ENCODE measurements at places on chromosomes 6 and 20.

- DNase-seq = no peak
Observed at GRCh38 chr6:169099411-169100202, 154.0 kb downstream of the THBS2 start.

GRCh38 chr6:126113261-126113660 lies 126.9 kb downstream of the TRMT11 start:
- DNase-seq = no peak

DNA sequence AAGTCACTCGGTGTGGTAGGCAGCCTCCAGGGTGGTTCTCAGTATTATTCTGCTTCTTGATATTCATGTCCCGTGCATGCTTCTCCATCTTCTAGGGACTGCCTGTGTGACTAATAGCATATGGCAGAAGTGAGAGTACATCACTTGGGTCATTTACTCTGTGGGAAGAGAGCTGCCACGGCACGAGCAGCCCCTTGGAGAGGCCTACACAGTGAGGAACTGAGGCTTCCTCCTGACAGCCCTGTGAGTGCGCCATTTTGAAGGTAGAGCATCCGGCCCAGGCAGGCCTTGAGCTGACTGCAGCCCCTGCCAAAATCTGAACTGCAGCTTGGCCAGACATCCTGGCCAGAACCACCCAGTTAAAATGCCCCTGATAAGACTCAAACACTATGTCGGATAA lies 17.3 kb upstream of the MCUR1 start:
- no peak for DNase-seq

DNA sequence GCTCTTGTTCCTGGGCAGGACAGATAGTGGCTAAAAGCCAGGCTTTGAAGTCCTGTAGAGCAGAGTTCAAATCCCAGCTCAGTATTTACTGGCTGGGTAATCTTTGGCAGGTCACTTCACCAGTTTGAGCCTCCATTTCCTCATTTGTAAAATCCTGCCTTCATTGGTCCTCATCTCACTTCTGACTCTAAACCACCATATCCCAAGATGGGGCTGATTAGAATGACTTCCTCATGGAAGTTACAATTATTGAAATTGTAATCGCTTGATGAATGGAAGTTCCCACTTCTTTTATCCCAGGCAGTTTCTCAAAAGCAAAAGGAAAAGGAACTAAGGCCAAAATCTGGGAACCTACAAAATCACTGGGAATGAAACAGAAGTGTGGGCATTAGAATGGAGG lies 35.9 kb upstream of the B4GALT5 start:
- DNase-seq = no peak

GRCh38 chr6:52074155-52074554 lies 13.3 kb downstream of the PKHD1 start:
- no peak for DNase-seq

- DNase-seq = peak; percentile 32
Observed at GRCh38 chr20:8305449-8305978, 173.4 kb downstream of the PLCB1 start.

DNA sequence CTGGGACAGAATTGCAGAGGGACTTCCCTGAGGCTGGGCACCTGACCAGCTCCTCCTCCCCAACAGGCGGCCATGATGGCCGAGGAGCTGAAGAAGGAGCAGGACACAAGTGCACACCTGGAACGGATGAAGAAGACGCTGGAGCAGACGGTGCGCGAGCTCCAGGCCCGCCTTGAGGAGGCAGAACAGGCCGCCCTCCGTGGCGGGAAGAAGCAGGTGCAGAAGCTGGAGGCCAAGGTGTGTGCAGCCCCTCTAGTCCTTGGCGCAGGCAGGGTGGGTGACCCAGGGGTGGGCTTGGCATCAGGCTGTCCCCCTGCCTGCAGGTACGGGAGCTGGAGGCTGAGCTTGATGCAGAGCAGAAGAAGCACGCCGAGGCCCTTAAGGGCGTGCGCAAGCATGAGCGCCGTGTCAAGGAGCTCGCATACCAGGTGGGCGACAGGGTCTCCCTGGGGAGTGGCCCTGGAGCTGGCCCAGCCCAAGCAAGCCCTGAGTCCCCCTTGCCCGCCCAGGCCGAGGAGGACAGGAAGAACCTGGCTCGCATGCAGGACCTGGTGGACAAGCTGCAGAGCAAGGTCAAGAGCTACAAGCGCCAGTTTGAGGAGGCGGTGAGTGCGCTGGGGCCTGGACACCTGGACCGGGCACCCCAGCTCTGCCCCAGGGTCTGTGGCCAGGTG lies 45.4 kb downstream of the MYH7B start:
- DNase-seq = no peak

GRCh38 chr6:145621776-145622175 lies 113.5 kb downstream of the EPM2A start:
- no peak for DNase-seq

- no peak for DNase-seq
Observed at GRCh38 chr6:105620878-105621277, 218.0 kb upstream of the PREP start.

DNA sequence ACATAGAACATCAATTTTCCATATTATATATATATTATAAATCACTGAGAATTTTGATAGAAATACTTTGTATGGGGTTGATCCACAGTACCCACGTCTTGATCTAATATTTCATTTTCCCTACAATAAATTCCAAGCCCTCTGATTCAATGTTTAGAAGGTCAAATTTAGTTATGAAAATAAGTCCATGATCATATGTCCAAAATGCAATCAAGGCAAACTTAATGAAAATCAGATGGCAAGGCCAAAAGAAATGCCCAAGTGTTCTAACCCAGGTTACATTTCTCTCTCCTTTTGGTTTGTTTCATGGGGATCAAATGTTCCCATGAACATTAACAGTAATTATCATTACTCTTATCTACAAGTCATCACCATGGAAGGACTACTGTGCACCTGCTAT lies 203.8 kb downstream of the KIF16B start:
- DNase-seq = no peak

DNA sequence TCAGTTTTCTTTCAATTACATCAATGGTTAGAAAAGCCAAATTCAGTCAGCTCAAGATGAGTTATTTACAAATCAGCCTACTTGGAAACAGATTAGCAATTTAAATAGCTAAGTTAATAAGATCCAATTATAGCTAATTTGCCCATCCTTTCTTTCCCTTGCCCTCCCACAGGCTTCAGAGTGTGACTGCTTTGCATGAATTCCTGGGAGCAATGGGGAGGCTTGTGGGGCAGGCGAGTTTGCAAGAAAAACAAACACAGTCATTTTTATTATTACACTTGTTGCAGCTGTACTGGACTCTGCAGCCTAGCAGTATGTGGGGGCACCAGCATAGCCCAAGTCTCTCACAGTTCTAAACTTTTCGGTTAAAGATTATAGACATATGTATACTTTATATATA lies 219.0 kb downstream of the NKAIN2 start:
- DNase-seq = no peak

DNA sequence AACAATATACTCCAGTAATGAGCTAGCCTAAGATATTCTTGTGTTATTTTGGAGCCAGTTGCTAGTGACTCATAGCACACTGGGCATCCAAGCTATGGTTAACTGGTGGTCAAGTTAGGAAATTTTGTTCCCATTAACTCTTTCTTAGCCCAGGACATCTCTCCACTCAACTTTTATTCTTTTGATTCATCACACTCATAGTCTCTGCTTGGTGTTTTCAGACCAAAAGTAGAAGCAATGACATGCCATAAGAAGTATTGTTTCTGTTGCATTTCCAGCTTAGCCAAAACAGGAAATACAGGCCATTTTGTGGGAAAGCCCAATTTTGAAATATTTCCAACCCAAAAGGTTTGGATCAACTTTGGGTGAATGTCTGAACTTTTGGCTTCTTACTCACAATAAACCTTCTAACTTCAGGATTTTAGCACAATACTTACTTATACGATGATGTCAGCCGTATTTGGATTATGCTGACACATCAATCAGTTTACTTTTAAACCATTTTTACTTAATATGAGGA lies 31.6 kb upstream of the CCN2 start:
- no peak for DNase-seq
